Vagina (tissue), 2 donors: ENCODE measurements at places on chromosomes 12 and 14.

- DNase-seq: no peak
Observed at GRCh38 chr14:50371546-50371945, 25.1 kb downstream of the CDKL1 start.

GRCh38 chr12:108459149-108459548 lies 55.9 kb upstream of the FICD start:
- no peak for DNase-seq

DNA sequence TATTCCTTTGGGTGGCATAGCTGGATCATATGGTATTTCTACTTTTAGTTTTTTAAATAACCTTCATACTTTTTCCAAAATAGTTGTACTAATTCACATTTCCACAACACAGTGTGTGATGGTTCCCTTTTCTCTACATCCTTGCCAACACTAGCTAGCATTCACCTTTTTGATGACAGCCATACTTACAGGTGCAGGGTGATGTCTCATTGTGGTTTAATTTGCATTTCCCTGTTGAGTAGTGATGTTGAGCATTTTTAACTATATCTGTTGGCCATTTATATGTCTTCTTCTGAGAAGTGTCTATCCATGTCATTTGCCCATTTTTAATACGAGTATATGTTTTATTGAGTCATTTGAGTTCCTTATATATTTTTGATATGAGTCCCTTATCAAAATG lies 96.1 kb downstream of the TSHR start:
- DNase-seq: no peak

- no peak for DNase-seq
Observed at GRCh38 chr14:102540315-102541028, 30.9 kb upstream of the ANKRD9 start.

DNA sequence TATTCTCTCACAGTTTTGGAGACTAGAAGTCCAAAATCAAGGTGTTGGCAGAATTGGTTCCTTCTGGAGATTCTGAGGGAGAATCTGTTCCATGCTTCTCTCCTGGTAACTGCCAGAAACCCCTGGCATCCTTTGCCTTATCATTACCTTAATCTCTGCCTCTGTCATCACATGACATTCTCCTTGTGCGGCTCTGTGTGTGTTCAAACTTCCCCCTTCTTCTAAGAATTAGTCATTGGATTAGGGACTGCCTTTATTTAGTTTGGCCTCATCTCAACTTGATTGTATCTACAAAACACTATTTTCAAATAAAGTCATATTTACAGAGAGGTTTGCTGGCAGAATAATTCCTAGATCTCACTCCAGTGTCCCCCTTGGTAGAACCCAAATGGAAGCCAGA lies 68.9 kb downstream of the ZNF641 start:
- DNase-seq: no peak
